T-helper 2 cell treated with Interferon-gamma antibody and Interleukin-4, amounts not matched to agents 100 ng/mL and 5 ng/mL, for 36 hours (primary cell): ENCODE measurements at places on chromosomes 13 and 19. TPM values are rescaled to one million over a fixed set of nuclear protein-coding genes. Genes with fewer than 3 reads are reported as not detected.

The SLC25A41 gene
- 0.16 and 0.23 TPM in 2 replicates for total RNA-seq

The KLK12 gene
- total RNA-seq = not detected in 2 replicates

The TTC9B gene
- total RNA-seq = not detected in 2 replicates

The ZNF497 gene
- total RNA-seq = 0.73 and 1.1 TPM in 2 replicates

The KRTDAP gene
- total RNA-seq = not detected in 2 replicates

The RASA3 gene
- 83.6 and 84.2 TPM in 2 replicates for total RNA-seq

The LCP1 gene
- 1,131 and 1,165 TPM in 2 replicates for total RNA-seq

The KIRREL2 gene
- 0.20 and 0.25 TPM in 2 replicates for total RNA-seq

The JSRP1 gene
- total RNA-seq = 0.16 and 0.45 TPM in 2 replicates

The COL4A1 gene
- not detected in 2 replicates for total RNA-seq

The ADAMTSL5 gene
- total RNA-seq = 5.0 and 5.4 TPM in 2 replicates

The TDRD12 gene
- 0.07 and 0.16 TPM in 2 replicates for total RNA-seq

The COL5A3 gene
- total RNA-seq = not detected in 2 replicates

The LILRB3 gene
- total RNA-seq = 0.14 and 0.61 TPM in 2 replicates

The UGGT2 gene
- 0.52 and 0.68 TPM in 2 replicates for total RNA-seq

The KIR3DL1 gene
- total RNA-seq = not detected in 2 replicates

The CCDC194 gene
- 3.4 and 4.0 TPM in 2 replicates for total RNA-seq

The CYSLTR2 gene
- total RNA-seq = 3.3 and 3.7 TPM in 2 replicates

The NLRP4 gene
- total RNA-seq = not detected in 2 replicates

The ZNF211 gene
- total RNA-seq = 13.6 and 14.3 TPM in 2 replicates

The LYPD3 gene
- total RNA-seq = 0.39 and 0.64 TPM in 2 replicates

The EXOC3L2 gene
- total RNA-seq = not detected in 2 replicates

The ZNF729 gene
- not detected in 2 replicates for total RNA-seq

The CNN2 gene
- total RNA-seq = 546 and 561 TPM in 2 replicates

The DIAPH3 gene
- 24.1 and 24.2 TPM in 2 replicates for total RNA-seq

The PRODH2 gene
- total RNA-seq = not detected in 2 replicates

The MBD3L3 gene
- not detected in 2 replicates for total RNA-seq

The KMT5C gene
- total RNA-seq = 17.5 and 18.9 TPM in 2 replicates

The FCER2 gene
- 0.25 TPM in 1 of 2 replicates, not detected in the other for total RNA-seq

The ZNF728 gene
- total RNA-seq = not detected in 2 replicates

The TEX26 gene
- not detected in 2 replicates for total RNA-seq

The ATXN8OS gene
- total RNA-seq = not detected in 2 replicates

The MISP gene
- total RNA-seq = not detected in 2 replicates

The C19orf81 gene
- 0.59 TPM in 1 of 2 replicates, not detected in the other for total RNA-seq

The TMC4 gene
- 3.5 and 3.9 TPM in 2 replicates for total RNA-seq

The CACNG6 gene
- not detected in 2 replicates for total RNA-seq

The ZNF784 gene
- 4.9 and 5.0 TPM in 2 replicates for total RNA-seq

The SYT3 gene
- total RNA-seq = not detected in 2 replicates

The F10 gene
- total RNA-seq = not detected in 2 replicates

The GTPBP3 gene
- total RNA-seq = 42.4 and 43.5 TPM in 2 replicates

The CGB1 gene
- not detected in 2 replicates for total RNA-seq

The GARRE1 gene
- 2.6 and 4.0 TPM in 2 replicates for total RNA-seq

The ADGRE3 gene
- total RNA-seq = not detected in 2 replicates

The RNF225 gene
- total RNA-seq = 0.27 and 0.61 TPM in 2 replicates

The METTL21C gene
- not detected in 2 replicates for total RNA-seq

The SEMA6B gene
- total RNA-seq = not detected in 2 replicates

The CYP2S1 gene
- 0.23 and 0.41 TPM in 2 replicates for total RNA-seq

The LYPD5 gene
- total RNA-seq = 0.45 and 0.57 TPM in 2 replicates

The CPB2 gene
- total RNA-seq = not detected in 2 replicates

The PTBP1 gene
- 616 and 655 TPM in 2 replicates for total RNA-seq

The CCDC169 gene
- 0.32 TPM in 1 of 2 replicates, not detected in the other for total RNA-seq

The ZNF93 gene
- 7.2 and 7.3 TPM in 2 replicates for total RNA-seq

The ZFR2 gene
- 0.25 and 0.30 TPM in 2 replicates for total RNA-seq
